Stimulated activated CD4-positive, alpha-beta T cell treated with anti-CD3 and anti-CD28 coated beads, Interleukin-4, amount 100 ng/mL, for 24 hours (primary cell): ENCODE measurements at places on chromosomes 2 and 18.

DNA sequence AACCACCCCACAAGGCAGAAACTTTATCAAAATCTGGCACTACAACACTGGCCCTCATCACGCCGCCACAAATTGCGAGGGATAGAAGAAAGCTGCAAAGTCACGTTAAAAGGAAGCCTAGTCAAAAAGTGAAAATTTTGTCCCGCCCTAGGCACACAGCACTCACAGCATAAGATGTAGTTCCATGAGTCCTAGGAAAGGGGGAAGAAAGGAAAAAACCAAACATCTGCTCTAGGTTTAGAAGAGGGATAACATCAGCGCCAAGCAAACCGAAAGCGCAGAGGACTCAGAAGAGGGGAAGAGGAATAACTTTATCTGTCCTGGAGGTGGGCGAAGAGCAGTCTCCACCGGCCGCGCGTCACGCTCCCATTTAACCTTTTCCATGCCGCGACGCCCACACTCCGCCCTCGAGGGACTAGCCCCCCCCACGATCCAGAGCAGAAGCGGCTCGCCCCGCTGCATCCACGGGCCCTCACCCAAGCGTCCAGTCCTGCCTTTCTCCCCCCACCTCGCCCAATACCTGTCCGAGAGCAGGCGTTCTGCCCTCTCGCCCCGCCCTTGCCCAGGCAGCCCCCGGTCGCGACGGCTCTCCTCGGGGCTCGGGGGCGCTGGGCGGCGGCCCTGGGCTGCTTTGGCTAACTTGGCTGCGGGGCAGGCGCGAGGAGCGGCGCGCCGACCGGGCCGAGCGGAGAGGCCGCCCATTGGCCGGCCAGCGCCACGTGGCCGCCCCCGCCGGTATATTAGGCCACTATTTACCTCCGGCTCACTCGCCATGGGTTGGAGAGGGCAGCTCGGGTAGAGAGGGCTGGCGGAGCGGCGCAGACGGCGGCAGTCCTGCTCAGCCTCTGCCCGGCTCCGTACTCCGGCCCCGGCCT lies at the start of gene HOXD1:
Gene HOXD1 (plus strand): TSS at position 770 of the 875 bp plus-strand sequence. CDS start 134 bp downstream, outside the sequence.
- DNase-seq, result no peak

DNA sequence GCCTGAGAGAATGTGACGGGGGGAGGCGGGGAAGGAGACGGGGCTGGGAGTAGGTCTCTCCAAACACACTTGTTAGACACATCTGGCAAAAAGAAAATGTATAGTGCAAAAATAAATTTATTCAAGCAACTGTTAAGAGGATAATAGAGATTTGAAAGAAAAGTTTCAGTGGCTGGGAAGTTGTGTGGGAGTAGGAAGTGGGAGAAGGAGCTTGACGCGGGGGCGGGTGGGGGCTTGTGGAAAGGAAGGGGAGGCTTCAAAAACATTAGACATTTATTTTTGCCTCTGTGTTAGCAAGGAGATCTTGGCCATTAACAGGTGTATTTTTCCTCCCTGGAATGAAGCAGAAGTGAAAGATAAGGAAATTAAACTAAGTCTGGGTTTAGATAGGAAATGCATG lies 90.3 kb downstream of the KLF7 start:
- DNase-seq, result no peak

- no peak for DNase-seq
These were observed 104.6 kb upstream of the COL3A1 start for GRCh38 chr2:188869550-188869949.

- DNase-seq, result no peak
These were observed 92.0 kb downstream of the ACTR2 start for GRCh38 chr2:65319674-65320041.

- no peak for DNase-seq
These were observed 13.6 kb upstream of the IRS1 start for GRCh38 chr2:226813148-226813701.

GRCh38 chr2:188158337-188159100 lies 133.2 kb upstream of the GULP1 start:
- no peak for DNase-seq
